Liver (tissue), 10 donors: ENCODE measurements at places on chromosomes 1 and 21.

- no peak for DNase-seq
Observed at GRCh38 chr1:47962750-47963492, 34.3 kb downstream of the TRABD2B start.

- DNase-seq: no peak
Observed at GRCh38 chr1:219666242-219666641, 53.3 kb upstream of the ZC3H11B start.

- no peak for DNase-seq
Observed at GRCh38 chr21:29711236-29711635, 228.6 kb downstream of the GRIK1 start.

DNA sequence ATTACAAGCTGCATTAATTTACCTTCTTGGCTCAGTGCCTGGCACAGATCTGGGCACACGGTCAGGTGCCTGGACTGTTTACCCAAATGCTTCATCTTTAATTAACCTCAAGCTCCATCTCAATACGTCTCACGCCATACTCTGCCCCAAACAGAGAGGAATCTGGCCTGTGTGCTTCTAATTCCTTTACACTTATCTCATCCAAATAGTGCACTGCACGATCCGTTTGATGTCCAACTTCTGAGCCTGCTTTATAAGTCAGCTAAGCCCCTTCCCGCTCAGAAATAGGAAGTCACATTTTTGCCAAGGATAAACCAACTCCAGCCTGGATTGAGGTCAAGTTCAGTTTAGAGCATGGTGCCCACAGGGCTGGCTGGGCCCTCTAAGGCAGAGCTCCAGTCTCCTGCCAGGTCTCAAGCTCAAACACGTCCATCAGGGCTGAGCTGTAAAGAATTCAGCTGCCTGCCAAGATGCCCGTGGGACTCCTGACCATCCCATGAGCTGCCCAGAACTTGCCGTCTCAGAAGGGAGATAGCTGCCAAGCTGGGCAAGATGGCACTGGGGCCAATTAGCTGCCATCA is 233.5 kb downstream of the TRABD2B start:
- no peak for DNase-seq

GRCh38 chr1:222697203-222697602 is 15.1 kb downstream of the AIDA start:
- DNase-seq: no peak

DNA sequence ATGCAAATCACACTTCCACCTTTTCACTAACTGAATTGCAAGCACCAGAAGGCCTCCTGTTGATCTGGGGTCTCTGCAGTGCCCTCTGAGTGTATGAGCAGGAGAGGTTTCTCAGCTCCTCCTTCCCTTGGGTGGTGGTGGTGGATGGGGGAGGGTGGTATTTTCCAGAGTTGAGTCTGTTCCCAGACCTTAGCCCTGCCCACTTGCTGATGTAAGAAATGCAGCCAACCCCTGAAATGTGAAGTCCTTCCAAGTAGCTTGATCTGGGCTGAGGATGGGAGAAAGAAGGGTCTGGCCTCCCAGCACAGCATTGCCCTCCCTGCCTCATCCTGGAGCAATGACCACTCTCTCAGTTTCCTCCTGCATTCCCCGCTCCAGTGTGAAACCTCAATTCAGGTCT is 6.3 kb upstream of the FOXD2 start:
- no peak for DNase-seq

GRCh38 chr1:184973272-184974055 is 844 bp downstream of the NIBAN1 start:
- peak; percentile 39 for DNase-seq

DNA sequence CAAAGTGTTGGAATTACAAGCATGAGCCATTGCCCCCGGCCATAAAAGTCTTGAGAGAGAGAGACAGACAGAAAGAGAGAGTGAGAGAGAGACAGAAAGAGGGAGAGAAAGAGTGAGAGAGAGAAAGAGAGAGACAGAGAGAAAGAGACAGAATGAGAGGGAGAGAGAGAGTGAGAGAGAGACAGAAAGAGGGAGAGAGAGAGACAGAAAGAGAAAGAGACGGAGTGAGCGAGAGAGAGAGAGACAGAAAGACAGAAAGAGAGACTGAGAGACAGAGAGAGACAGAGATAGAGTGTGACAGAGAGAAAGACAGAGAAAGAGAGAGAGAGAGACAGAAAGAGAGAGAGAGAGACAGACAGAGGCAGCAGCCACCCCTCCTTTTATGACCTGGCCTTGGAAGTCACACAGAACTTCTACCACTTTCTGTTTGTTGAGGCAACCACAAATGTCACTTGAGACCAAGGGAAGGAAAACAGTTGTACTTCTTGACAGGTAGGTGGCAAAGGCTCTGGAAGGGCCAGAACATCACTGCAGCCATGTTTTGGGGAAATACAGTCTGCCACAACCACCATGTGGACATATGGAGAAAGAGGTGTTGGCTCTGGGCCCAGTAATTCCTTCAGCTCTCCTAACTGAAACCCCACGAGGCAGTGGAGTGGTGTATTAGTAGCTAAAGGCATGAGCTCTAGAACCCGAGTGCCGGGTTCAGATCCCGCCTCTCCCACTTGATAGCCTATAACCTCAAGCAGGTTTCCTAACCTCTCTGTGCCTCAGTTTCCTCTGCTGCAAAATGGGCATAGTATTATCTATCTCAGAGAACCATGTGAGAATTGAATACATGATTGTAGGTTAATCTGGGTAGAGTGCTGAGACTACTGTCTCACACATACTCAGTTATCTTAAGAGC is 50.6 kb downstream of the TNFRSF8 start:
- DNase-seq: no peak

DNA sequence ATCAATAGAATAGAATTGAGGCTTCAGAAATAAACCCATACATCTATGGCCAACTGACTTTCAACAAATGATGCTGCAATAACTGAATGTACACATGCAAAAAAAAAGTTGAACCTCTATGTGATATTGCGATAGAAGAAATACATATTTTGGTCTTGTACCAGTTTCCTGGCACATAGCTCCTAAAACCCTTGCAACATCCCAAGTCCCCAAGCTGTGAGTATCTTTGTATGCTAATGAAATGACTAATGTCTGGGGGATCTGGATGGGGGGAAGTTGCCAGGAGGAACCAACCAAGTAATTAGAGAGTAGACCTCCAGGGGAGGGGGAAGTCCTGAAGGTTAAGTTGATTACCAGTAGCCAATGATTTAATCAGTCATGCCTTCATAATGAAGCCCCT is 24.4 kb downstream of the BLZF1 start:
- DNase-seq: no peak

DNA sequence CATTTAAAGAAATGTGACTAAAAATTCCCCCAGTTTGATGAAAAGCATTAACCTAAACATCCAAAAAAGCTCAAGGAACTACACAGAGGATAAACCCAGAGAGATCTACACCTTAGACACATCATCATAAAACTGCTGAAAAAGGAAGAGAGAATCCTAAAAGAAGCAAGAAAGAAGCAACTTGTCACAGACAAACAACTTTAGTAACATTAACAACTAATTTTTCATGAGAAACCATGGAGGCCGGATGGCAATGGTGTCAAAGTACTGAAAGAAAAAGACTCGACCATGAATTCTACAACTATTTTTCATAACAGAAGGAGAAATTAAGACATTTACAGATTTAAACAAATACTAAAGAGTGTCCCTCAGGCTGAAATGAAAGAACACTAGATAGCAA is 17.7 kb downstream of the ZNF644 start:
- DNase-seq: no peak

- DNase-seq: no peak
Observed at GRCh38 chr1:50516056-50516455, 92.8 kb upstream of the DMRTA2 start.

DNA sequence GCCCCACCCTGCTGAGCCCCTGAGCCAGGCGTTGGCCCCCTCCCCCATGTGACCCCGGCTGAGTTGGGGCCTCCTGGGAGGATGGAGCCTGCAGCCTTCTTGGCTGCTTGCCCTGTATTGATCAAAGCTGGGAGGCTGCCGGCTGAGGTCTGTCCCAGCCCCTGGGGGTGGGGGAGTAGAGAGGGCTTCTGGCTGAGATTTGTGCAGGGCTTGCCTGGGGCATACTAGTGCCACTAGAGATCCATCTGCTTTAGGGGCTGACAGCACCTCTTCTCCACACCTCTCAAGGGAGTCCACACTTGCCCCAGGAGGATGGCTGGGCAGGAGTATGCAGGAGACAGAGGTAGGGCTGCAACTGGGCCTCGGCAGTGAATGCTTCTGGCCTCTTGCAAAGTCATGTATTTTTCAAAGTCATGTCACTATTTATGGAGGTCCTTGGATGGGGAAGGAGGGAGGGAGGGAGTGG is 53.6 kb upstream of the SSBP3 start:
- no peak for DNase-seq

DNA sequence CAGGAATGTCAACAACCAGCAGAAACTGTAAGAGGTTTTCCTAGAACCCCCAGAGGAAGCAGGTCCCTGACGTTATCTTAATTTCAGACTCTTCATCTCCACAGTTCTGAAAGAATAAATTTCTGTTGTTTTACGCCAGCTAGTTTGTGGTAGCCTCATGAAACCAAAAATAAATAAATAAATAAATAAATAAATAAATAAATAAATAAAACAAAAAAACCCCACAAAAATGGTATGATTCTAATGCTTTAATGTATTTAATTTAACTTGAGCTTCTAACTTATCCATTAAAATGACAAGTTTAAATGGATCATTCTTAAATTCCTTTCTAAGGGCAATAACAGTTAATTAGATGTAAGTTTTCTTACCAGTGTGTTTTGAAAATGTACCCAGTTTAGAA is 293.8 kb upstream of the ADAMTS5 start:
- no peak for DNase-seq

DNA sequence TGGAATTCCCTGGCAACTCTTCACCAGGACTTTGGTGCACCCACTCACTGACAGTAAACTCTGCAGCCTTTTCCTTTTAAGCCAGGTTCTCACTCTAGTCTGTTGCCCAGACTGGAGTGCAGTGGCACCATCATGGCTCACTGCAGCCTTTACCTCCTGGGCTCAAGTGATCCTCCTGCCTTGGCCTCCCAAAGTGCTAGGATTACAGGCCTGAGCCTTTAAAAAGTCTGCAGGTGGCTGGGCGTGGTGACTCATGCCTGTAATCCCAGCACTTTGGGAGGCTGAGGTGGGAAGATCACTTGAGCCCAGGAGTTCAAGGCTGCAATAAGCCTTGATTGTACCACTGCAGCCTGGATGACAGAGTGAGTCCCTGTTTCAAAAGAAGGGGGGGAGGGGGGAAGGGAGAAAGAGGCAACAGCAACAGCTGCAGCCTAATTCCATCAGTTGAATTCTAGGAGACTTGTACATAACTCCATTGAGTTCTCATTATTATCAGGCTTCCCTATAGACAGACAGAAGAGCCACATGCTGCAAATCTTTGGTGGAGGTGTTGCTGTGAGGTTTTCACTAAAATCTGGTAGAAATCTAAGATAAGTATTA is 8.1 kb upstream of the HNRNPR start:
- no peak for DNase-seq

GRCh38 chr21:35713914-35714313 is 346.4 kb downstream of the SETD4 start:
- DNase-seq: no peak

GRCh38 chr1:56433056-56433577 is 146.2 kb downstream of the PLPP3 start:
- DNase-seq: no peak

DNA sequence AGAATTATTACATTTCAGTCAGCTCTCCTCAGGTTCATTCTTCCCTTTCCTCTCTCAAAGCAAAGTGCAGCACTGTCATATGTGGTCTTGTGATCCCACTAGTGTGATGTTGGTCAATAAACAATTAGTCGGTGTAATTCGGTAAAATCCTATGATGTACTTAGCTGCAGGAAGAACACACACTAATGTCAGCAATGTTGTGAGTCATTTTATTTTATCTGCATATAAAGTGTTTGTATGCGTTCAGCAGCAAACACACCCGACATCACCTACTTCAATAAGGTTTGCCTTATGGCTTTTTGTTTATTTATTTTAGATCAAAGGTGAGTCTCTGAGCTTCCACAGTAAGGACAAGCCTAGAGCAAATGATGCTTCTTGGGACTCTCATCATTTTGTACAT is 47.8 kb downstream of the PTPN14 start:
- no peak for DNase-seq

DNA sequence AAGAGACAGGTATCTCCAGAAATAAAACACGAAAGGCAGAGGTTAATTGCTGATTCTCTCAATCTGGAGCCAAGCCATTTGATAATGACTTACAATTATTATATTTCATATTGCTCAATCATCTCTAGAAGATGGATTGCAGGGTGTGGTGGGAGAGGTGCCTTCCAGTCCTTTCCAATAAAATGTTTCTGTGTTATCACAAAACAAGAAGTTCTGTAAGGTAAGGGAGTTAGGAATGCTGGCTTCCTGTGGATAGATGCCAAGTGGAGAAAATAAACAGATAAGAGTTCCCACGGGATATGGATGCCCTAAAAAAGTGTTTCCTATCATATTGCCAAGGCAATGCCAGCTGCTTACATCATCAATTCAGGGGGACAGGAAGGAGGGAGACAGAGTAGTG is 7.2 kb upstream of the CCN1 start:
- DNase-seq: no peak

- peak; percentile 85 for DNase-seq
Observed at GRCh38 chr1:204791453-204792353, 79.0 kb upstream of the NFASC start.

- DNase-seq: no peak
Observed at GRCh38 chr1:6695868-6696267, 5.7 kb downstream of the DNAJC11 start.

- DNase-seq: no peak
Observed at GRCh38 chr1:1779320-1779675, 1.0 kb upstream of the NADK start.

GRCh38 chr1:114668784-114669561 is 876 bp downstream of the DENND2C start:
- DNase-seq: no peak

DNA sequence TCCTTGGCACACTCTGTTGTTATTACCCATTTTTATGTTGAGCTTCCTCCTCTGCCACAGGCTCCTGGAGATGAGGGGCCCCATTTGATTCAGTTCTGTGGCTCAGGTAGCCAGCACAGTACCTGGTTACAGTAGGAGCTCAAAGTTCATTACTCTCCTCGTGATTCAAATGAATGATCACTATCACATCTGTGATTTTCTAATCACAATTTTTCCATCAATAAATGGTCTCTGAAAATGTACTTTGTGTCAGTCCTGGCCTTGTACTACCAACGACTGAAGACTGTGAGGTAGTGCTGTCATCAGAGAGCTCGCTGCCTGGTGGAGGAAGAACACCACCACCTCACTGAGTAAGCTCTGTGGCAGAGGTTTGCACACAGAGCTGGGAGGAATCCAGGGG is 106.8 kb upstream of the JUN start:
- DNase-seq: no peak
